ENCODE measurements at places on chromosomes 7 and 10. TPM values are rescaled to one million over a fixed set of nuclear protein-coding genes. Genes with fewer than 3 reads are reported as not detected.

Gene CALML5
- total RNA-seq, result not detected

Gene SPDYE2
- 0.13 TPM for total RNA-seq

Gene STEAP4
- 158 TPM for total RNA-seq

Gene ZNF853
- 0.73 TPM for total RNA-seq

Gene PLCE1
- 0.61 TPM for total RNA-seq

Gene MEIG1
- total RNA-seq, result not detected

Gene FAM13C
- 0.49 TPM for total RNA-seq

Gene H2BK1
- not detected for total RNA-seq

Gene TMEM176A
- total RNA-seq, result 441 TPM

Gene HOGA1
- 40.3 TPM for total RNA-seq

Gene ANKRD61
- not detected for total RNA-seq

Gene GBX1
- not detected for total RNA-seq

Gene ZNF398
- total RNA-seq, result 5.3 TPM

Gene ACSL5
- 70.4 TPM for total RNA-seq

Gene SPDYE1
- total RNA-seq, result not detected

Gene VWC2
- total RNA-seq, result not detected

Gene ZNF3
- total RNA-seq, result 14.0 TPM

Gene CYP3A7
- 623 TPM for total RNA-seq

Gene GRID1
- 0.63 TPM for total RNA-seq

Gene ANKRD22
- total RNA-seq, result 0.54 TPM

Gene CTAGE15
- total RNA-seq, result not detected

Gene TMEM26
- 0.42 TPM for total RNA-seq

Gene MMRN2
- total RNA-seq, result 7.1 TPM

Gene ACTL6B
- not detected for total RNA-seq

Gene PTEN
- total RNA-seq, result 37.5 TPM

Gene CUBN
- total RNA-seq, result 0.16 TPM

Gene OAT
- total RNA-seq, result 7.3 TPM

Gene LRRC18
- total RNA-seq, result not detected

Gene ENKUR
- total RNA-seq, result 1.00 TPM

Gene UNCX
- total RNA-seq, result not detected

Gene CDHR3
- 4.4 TPM for total RNA-seq

Gene BMPR1A
- total RNA-seq, result 10.9 TPM

Gene EZH2
- total RNA-seq, result 2.7 TPM

Gene CHRM2
- 0.25 TPM for total RNA-seq

Gene PTPRN2
- 0.69 TPM for total RNA-seq

Gene ABCC2
- 150 TPM for total RNA-seq

Gene IQCE
- total RNA-seq, result 3.9 TPM
